Hypothalamus (tissue), 51 donors: ENCODE measurements at places on chromosomes 2 and 18.
A peak's percentile ranks its signal among the peaks of the same experiment; 100 is the strongest.

- no peak for DNase-seq
Measured at GRCh38 chr2:96205888-96206287, 2.7 kb downstream of the STARD7 start.

DNA sequence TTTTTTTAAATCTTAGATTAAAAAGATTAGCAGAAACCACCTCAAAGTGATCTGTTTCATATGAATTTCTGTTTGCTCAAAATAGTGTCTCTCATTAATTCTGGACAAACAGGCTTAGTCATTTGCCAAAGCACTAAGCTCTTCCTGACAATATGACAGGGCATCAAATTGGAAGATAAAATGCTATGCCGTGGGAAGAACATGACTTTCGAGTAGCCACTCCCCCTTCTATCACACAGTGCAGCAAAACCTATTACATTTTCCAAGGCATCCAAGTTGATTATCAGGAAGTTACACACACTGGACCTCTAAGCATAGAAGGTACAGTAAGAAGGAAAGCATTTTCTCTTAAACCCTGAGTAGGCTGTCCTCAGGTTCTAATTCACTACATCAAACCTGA, 89.5 kb downstream of the STK39 start:
- DNase-seq = no peak

DNA sequence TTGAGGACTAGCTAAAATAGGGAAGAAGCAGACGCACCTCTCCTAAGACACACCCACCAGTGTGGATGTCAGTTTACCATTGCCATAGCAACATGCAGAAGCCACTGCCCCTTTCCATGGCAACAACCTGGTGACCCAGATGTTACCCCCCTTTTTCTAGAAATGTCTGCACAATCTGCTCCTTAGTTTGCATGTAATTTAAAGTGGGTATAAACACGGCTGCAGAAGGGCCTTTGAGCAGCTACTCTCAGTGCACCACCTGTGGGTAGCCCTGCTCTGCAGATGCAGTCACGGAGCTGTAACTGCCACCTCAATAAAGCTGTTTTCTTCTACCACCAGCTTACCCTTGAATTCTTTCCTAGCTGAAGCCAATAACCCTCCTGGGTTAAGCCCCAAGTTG, 87.1 kb downstream of the FBXO15 start:
- DNase-seq = no peak

- no peak for DNase-seq
Measured at GRCh38 chr2:234808907-234809306, 142.9 kb upstream of the SH3BP4 start.

GRCh38 chr2:230914886-230915285, 10.2 kb downstream of the GPR55 start:
- DNase-seq = no peak

DNA sequence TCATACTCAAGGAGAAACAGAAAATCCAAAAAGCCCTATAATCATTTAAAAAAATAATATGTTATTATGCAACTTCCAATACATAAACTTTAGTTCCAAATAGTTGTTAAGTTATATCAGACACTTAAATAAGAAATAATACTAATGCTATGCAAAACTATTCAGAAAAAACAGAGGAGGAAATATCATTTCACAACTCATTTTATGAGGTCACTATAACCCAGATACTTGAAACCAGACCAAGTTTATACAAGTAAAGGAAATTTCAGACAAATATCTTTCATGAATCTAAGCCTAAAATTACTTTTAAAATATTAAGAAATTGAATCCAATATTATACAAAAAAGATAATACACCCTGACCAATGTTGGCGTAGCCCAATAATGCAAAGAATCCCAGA, 260.8 kb downstream of the CD226 start:
- no peak for DNase-seq

GRCh38 chr2:169507698-169508097, 1.8 kb upstream of the KLHL41 start:
- DNase-seq = no peak

DNA sequence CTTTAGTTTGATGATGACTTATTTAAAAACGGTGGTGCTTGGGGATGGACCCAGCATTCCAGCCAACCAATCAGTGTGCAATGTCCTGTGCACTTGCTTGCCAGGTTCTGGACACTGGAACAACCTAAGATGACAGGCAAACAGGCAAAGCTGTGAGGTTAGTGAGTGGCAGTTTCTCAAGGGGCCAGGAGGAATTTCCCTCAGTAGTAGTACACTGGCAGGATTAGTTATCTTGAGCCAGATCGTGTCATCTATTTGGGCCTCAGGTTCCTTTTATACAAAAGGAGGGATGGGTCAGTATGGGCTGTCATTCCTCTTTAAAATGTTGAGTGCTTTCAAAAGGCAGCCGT, 26.6 kb downstream of the MAP4K4 start:
- no peak for DNase-seq

DNA sequence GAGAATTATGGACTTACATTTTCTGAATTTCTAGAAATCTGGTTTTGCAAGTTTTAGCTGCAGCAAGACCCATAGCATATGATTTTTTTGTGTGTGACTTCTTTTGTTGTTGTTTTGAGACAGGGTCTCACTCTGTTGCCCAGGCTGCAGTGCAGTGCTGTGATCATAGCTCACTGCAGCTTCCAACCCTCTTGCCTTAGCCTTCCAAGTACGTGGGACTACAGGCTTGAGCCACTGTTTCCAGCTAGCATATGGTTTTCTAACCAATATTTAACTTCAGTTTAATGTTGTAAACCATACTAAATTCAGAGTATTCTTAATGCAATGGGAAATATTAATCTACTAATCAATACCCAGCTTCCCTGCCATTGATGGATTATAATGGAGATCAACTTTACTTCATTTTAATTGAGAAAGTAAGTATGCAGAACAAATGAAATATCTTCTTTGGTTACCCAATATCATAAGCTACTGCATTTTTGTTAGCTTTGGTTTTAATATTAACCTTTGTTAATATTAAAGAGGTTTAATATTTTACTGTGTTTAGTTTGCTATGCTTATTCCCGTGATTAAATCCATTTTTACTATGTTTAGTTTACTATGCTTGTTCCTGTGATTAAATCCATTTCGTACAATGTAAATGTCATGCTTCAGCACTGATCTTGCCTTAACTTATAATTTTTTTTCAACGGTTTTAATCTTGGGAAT, 273.4 kb upstream of the TMEFF2 start:
- DNase-seq = no peak

DNA sequence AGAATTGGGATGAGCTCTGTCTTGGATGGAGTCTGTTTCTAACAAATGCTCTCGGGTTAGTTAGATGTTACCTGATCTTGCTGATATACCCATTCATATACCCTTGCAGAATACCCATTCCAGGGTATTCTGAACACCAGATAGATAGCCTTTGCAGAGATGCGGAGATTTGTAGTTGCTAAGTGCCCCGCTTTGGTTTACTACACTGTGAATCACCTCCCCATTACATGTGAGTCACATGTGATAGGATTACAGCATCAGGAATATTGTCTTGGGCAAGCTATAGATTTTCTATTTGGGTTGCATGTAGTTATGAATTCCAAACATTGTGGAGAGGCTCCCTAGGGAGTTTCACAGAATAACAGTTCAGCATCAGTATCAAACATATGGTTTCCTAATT, 3.8 kb downstream of the VSNL1 start:
- no peak for DNase-seq

GRCh38 chr18:8685141-8685913, 20.0 kb upstream of the MTCL1 start:
- no peak for DNase-seq

DNA sequence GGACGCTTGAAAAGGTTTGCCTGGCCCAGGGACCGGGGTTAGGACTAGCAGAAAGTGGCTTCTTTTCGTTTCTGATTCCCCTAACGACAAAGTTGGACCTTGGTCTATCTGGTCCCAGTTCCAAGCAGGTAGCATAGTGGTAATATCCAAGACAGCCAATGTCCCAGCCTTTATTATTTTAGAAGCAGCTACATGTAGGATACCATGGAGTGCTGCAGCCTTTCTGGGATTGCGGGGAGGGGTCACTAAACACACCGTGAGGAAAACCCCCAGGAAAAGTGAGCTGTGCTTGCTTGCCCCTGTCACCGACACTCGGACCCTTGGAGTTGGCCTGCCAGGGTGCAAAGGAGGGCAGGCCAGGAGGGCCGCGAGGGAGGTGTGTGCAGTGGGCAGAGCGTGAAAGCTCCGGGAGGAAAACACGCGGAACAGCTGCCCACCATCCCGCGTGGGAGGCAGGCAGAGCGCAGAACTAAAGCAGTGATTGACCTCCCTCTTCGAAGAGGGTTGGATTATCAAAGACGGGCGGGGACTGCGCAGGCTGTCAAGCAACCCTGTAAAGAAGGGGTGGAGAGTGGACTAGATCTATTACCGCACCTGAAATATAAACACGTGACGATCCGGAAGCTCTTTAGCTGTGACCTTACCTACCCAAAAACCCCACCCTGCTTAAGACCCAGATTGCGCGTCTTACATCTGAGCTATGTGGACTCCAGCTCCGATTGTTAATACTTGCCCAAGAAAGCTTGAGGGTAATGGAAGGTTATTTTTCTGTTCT, 624 bp upstream of the MAP4K3 start:
- peak; percentile 57 for DNase-seq

DNA sequence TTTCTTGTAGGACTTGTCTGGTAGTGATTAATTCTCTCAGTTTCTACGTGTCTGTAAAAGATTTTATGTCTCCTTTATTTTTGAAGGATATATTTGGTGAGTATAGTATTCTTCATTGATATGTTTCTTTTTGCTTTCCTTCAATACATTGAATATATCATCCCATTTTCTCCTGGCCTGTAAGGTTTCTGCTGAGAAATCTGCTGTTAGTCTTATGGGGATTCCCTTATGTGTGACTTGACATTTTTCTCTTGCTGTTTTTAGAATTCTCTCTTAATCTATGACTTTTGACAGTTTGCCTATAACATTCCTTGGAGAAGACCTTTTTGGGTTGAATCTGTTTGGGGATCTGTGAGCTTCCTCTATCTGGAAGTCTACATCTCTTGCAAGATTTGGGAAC, 281.0 kb upstream of the MEIS1 start:
- DNase-seq = no peak

GRCh38 chr2:237573721-237574415, 7.5 kb downstream of the PRLH start:
- DNase-seq = no peak

GRCh38 chr18:67400502-67401117, 115.9 kb downstream of the DSEL start:
- no peak for DNase-seq

DNA sequence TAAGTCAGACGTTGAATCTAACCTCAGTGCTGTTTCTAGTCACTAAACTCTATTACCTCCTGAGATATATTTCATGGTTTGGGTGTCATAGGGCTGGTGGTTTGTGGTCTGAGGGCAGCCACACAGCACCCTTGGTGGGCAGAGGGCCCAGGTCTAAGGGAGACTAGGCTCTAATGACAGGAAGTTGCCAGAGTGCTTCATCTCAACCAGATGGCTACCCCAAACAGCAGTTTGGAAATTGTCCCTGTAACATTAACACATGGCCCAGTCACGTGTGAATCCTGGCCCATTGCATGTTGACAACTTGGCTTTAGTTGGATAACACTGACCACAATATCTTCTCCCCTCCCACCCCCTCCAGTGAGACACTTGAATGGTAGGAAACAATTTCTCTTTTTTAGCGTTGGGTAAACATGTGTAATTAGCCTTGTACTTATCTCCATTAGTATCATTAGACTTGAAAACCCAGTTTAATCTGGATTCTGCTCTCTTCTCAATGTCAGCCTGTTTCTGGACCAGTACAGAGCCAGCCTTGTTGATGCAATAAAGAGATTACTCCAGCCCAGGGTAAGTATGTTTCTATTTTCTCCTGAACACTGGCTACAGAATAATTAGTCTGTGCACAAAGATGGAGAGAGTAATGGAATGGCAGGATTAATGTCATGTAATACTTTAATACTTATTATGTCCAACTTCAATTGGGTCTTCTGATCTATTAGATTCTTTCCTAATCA, 187.8 kb upstream of the SIX3 start:
- DNase-seq = no peak
